Dermis blood vessel endothelial cell (primary cell): ENCODE measurements at places on chromosomes 2 and 18. TPM values are rescaled to one million over a fixed set of nuclear protein-coding genes. Genes with fewer than 3 reads are reported as not detected.

The COL4A3 gene
- under 0.01 TPM in 2 replicates for total RNA-seq

The TMEM131 gene
- 22.3 and 30.9 TPM in 2 replicates for total RNA-seq

The SERPINB13 gene
- total RNA-seq = not detected in 2 replicates

The LRRTM4 gene
- not detected in 2 replicates for total RNA-seq

The ALLC gene
- total RNA-seq = not detected in 2 replicates

The TUBA3E gene
- total RNA-seq = not detected in 2 replicates

The TDRD15 gene
- total RNA-seq = not detected in 2 replicates

The INPP5D gene
- 45.3 and 45.7 TPM in 2 replicates for total RNA-seq

The GMPPA gene
- 33.4 and 34.5 TPM in 2 replicates for total RNA-seq

The ZAP70 gene
- 0.09 TPM in 1 of 2 replicates, not detected in the other for total RNA-seq

The PTPRN gene
- total RNA-seq = 0.17 TPM in 1 of 2 replicates, not detected in the other

The PAIP2B gene
- total RNA-seq = 1.5 and 1.9 TPM in 2 replicates

The SLC40A1 gene
- 98.0 and 113 TPM in 2 replicates for total RNA-seq

The LIMS3 gene
- 6.0 and 9.4 TPM in 2 replicates for total RNA-seq

The FAM210A gene
- total RNA-seq = 31.7 and 34.8 TPM in 2 replicates

The IL1RL2 gene
- total RNA-seq = 0.09 and 0.34 TPM in 2 replicates

The SULT1C4 gene
- 76.7 and 136 TPM in 2 replicates for total RNA-seq

The METTL5 gene
- total RNA-seq = 37.4 and 41.9 TPM in 2 replicates

The ABCG5 gene
- total RNA-seq = not detected in 2 replicates

The FBXO36 gene
- 0.98 and 1.0 TPM in 2 replicates for total RNA-seq

The LRRTM1 gene
- total RNA-seq = not detected in 2 replicates

The GALR1 gene
- not detected in 2 replicates for total RNA-seq

The PHOSPHO2 gene
- 2.5 and 3.7 TPM in 2 replicates for total RNA-seq

The WNT6 gene
- total RNA-seq = not detected in 2 replicates

The IL37 gene
- total RNA-seq = not detected in 2 replicates

The QPCT gene
- total RNA-seq = 4.0 and 7.8 TPM in 2 replicates

The HADHA gene
- total RNA-seq = 208 and 237 TPM in 2 replicates

The COL4A4 gene
- 0.05 and 0.17 TPM in 2 replicates for total RNA-seq

The ALKAL2 gene
- 0.28 TPM in 1 of 2 replicates, not detected in the other for total RNA-seq

The SNORC gene
- total RNA-seq = 0.34 and 0.84 TPM in 2 replicates

The IL36G gene
- not detected in 2 replicates for total RNA-seq

The HOXD4 gene
- total RNA-seq = 6.1 and 8.8 TPM in 2 replicates

The CNTNAP5 gene
- total RNA-seq = not detected in 2 replicates

The TMEM169 gene
- 0.37 and 0.85 TPM in 2 replicates for total RNA-seq

The GCG gene
- total RNA-seq = not detected in 2 replicates

The RASGRP3 gene
- 202 and 255 TPM in 2 replicates for total RNA-seq

The TRIM43 gene
- total RNA-seq = not detected in 2 replicates

The CTAGE1 gene
- not detected in 2 replicates for total RNA-seq
